ENCODE measurements at places on chromosomes 7 and 10.

DNA sequence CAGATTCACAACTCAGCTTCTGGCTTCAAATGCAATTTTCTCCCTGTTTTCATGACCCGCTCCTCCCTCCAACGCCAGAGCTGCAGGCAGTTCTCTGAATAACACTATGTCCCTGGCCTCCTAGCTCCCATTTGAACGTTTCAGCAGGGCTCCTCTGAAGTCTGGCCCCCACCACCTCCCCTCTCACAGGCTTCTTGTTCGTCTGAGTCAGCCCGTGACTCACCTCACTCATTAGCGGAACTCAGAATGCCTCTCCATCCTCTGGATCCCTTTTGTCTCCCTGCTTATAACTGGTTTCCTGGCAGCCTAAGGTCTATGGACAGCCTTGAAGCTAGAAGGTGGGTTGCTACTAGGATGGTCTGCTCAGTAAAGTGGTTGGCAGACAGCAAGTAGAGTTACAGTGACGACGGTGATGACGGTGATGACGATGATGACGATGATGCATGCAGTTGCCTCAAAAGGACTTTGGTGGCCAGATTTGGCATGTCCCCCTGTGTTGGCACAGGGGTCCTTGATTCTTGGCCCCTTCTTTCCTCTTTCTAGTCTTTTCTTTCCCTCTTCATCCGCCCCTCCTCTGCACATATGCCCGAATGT, 83.3 kb upstream of the MKLN1 start:
- DNase-seq, result no peak

DNA sequence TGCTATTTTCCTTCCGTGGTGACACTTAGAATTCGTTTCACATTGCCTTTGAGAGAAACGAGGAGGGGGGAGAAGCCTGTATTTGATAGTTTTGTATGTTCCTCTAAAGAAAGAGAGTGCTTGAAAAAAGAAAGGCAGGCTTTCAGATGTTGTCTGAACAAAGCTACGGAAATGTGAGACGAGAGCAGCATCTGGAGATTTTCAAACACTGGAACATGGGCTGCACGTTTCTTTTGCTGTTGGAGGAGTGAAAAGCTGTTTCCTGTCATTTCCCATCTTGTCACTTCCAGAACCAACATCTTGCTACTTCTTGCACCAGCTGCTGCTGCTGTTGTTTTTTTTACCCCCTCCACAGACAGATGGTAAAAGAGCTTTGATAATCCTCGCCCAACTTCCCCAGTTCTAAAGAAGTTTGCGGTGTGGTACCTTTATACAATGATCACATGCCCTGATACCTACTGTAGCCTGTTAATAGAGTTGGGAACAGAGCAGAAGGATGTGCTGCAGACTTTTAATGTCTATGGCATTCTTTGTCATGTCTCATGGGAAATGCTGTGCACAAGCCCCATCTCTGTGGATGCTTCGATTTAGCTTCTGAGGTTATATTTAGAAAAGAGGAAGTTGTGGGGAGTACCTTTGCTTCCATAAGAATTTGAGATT, 408.1 kb downstream of the AUTS2 start:
- DNase-seq, result peak; percentile 88

DNA sequence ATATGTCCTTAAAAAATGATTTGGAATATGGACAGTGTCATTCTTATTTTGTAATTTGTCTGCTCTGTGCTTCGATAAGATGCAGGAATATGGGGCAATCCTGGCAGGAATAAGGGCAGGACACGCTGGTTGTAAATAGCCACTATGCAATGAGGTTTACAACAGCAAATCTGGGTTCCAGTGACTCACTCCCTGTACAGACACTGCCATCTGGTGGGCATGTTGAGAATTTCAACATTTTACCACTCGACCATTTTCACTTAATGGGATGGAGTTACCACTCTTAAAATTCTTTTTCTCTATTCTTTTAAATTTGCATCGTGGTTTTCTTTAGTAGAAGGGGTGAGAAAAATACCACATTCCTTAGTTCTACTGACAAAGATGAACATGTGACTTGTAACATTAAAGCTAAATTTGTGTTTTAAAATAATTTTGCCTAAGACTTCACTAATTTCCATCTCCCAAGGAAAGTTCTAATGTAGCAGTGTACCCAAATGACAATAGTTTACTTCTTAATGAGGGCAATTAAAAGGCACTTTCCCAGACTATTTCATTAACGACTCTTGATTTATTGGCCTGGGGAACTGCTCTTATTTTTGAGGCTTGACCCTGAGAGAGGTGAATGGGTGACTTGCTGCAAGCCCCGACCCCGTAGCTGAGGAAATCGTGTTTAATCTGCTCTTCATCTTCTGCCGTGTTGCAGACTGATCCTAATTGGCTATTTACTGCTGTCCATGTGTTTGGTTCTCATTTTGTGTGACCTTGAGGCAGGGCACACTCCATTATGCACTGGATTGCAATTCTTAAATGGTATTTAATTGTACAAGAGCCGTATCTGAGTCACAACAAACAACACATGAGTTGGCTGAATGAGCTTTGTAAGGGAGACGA, 173.6 kb upstream of the IMMP2L start:
- peak; percentile 92 for DNase-seq

- DNase-seq, result no peak
Measured at GRCh38 chr10:116211682-116212081, 61.3 kb downstream of the GFRA1 start.

DNA sequence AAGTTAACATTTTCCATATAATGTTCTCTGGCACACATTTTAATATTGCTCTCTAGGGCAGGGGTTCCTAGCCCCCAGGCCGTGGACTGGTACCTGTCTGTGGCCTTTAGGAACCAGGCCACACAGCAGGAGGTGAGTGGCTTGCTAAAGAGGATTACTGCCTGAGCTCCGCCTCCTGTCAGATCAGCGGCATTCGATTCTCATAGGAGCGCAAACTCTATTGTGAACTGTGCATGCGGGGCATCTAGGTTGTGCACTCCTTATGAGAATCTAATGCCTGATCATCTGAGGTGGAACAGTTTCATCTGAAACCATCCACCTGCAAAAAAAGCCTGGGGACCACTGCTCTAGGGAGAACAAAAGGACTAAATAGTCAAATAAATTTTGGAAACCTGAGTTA, 65.7 kb downstream of the EXOC6 start:
- peak; percentile 80 for DNase-seq

DNA sequence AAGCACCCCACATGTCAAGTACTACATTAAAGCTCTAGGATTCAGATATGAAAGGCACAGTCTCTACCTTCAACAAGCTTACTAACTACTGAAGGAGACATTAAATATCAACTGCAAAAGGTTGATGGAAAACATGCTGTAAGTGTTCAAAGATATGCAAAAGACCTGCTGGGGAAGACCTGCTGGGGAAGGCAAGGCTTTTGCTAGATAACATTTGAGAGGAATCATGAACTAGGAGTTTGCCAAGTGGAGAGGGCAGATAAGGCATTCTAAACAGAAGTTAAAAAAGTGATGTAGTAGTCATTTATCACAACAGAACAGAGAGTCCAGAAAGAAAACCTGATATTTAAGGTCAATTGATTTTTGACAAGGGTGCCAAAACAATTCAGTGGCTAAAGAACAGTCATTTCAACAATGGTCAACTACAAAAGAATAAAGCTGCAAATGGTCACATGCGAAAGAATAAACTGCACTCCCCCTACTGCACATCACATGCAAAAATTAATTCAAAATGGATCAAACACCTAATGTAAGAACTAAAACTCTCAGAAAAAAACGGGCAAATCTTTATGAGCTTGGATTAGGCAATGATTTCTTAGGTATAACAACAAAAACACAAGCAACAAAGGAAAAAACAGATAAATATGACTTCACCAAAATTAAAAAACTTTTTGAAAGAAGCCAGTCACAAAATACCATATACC, 23.0 kb upstream of the MSS51 start:
- DNase-seq, result no peak

DNA sequence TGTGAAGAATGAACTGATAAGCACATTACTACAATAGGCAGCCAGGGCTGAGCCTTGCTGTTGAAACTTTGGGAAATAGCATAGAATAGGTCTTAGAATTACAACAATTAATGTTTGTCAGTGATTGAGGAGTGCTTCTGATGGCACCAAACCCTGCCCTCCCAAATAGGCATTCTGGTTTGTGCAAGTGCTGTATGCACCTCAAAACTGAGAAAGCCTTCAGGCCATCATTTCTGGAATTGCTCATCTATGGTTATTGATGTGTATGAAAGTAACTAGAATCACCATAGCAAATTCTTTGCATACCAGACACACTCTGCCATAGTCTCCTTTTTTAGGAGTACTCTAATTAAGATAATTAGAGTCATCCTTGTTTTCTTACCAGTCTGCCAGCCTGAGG, 585.0 kb upstream of the MBL2 start:
- no peak for DNase-seq

DNA sequence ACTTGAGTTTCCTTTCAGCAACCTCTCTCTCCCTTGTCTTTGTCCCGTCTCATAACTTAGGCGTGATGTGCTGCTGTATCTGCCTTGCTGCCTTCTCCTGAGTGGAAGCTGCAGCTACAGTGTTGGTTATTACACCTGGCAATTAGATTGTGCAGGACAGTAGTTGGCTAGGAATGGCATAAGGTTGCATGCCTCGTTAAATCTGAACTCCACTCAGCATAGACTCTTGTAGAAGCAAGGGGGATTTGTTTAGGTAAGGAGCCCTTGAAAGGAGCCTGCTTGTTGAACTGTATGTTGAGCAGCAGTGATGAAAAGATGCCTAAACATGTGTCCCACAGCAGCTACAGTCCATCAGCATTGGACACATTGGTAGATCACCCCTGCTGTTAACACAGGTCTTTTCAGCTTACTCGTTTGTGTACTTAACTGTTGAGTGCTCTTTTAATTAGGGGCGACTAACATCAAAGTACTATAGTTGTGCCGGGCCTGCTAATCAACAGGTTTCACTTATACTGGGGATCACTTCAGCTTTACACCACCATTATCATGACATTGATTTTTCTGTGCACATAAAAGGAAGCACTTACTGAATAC, 225.0 kb downstream of the AUTS2 start:
- DNase-seq, result peak; percentile 17

GRCh38 chr10:17527514-17528146, 73.2 kb upstream of the ST8SIA6 start:
- peak; percentile 3 for DNase-seq

- DNase-seq, result no peak
Measured at GRCh38 chr7:123190109-123190831, 9.5 kb downstream of the SLC13A1 start.

- DNase-seq, result peak; percentile 80
Measured at GRCh38 chr10:59709395-59710125, at the start of gene SLC16A9. SLC16A9 (minus strand) TSS chr10:59709850; CDS start chr10:59684291, 25,559 bp downstream.

DNA sequence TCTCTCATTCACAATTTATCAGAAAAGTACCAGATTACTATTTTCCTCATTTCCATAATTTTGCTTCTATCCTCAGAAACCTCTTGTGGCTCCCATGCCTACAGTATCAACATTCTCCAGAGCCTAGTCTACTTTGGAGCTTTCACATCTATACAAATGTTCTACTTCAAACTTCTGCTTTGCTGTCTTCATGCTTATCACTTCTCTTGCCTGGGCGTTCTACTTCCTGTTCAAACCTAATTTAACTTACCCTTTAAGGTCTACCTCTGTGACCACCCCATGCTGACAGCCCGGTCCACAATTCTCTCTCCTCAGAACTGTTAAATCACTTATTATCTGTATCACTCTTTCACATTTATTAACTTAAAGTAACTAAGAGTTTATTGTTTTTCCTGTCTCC, 6.1 kb upstream of the PTPN12 start:
- DNase-seq, result no peak

DNA sequence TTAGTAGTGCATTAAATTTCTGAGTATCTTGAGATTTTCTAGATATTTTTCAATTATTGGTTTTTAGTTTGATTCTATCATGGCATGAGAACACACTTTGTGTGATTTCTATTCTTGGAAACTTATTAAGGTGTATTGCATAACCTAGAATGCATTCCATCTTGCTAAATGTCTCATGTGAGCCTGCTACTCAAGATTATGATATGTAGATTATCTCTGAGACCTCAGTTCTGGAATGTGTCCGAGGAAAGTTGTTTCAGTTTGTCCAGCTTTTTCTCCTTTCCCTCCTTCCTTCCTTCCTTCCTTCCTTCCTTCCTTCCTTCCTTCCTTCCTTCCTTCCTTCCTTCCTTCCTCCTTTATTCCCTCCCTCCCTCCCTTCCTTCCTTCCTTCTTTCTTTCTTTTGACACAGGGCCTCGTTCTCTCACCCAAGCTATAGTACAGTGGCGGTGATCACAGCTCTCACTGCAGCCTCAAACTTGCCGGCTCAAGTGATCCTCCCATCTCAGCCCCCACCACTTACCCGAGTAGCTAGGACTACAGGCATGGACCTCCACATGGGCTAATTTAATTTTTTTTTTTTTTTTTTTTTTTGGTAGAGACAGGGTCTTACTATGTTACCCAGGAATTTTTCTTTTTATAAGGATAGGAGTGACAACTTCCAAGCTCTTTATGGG, 7.6 kb downstream of the ITPRID1 start:
- no peak for DNase-seq

DNA sequence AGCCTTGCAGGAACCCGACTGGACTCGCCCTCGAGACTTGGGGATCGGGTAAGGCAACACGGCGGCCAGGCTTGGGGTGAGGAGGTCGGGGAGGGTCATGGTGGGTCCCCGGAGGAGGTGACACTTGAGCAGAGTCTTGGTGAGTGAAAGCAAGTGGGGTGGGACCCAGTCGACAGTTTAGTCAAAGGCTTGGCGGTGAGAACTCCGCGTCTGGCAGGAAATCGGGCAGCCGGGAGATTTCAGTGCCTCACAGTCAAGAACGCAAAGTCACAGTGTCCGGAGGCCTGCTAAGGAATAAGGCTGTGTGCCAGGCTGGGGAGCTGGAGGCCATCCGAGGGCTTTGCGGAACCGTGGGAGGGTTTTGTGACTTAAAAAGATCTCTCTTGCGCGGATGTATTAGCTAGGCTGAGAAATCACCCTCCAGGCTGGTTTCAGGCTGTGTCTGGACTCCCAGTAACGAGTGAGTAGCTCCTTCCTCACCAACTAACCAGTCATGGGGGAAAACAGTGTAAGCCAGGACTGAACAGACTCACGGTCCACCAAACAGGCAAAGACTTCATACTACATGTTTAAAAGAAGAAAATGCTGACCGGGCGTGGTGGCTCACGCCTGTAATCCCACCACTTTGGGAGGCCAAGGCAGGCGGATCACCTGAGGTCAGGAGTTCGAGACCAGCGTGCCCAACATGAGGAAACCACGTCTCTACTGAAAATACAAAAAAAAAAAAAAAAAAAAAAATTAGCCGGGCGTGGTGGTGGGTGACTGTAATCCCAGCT, 613 bp downstream of the AP5Z1 start:
- peak; percentile 48 for DNase-seq
